Effector CD4-positive, alpha-beta T cell (primary cell): ENCODE measurements at places on chromosomes 1 and 21.

GRCh38 chr21:21851657-21852056, 853.4 kb downstream of the NCAM2 start:
- DNase-seq, result no peak

DNA sequence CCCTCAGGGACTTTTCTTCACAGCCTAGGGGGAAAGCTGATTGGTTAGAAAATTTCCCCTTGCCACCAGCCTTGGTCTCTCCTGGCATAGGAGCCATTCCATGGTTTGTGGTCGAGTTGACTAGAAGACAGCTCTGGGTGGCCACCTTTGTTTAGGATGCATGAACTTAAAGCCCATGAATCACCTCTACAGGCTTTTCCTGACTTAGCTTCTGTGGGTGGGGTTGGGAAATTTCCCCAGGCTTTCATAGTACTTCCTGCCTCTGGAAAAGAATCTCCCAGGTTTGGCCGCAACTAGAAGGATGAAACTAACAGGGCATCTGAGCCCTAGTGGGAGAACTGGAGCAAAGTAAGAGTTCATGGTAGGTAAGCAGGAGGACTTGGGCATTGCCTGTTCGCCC, 72.6 kb downstream of the SNRPE start:
- no peak for DNase-seq

GRCh38 chr1:156738916-156739315, 2.0 kb downstream of the MRPL24 start:
- no peak for DNase-seq

- no peak for DNase-seq
Observed at GRCh38 chr1:171245458-171246064, 2.7 kb upstream of the FMO1 start.

DNA sequence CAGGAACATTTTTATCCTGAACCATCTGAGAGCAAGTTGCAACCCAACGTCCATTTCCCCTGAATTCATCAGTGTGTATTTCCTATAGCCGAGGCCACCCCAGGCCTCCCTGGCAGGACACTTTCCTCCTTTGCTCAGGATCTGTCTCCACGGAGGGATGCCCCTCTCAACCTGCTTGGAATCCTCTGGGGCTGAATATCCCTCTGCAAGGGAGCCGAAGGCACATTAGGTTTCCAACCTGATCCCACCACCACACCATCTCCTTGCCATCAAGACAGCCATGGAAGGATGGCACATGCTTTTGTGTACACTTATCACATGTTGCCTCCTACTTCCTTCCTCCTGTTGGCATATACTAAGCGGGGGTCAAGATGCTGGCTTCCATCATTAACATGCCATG, 74.8 kb upstream of the EDN2 start:
- DNase-seq, result no peak

DNA sequence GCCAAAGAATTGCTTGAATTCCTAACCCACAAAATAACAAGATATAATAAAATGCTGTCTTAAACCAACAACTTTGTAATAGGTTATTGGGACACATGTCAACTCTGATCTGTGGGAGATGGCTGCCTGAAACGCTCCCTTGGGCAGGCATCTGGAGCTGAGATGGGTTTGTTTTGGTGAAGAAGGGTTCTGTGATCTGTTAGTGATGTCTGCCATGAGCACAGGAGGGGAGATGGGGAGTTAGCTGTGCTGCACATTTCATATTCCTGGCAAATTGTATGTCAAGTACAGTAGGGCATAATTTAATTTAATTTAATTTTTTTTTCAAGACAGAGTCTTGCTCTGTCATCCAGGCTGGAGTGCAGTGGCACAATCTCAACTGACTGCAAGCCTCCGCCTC, 34.2 kb upstream of the IFNLR1 start:
- DNase-seq, result no peak

GRCh38 chr1:56206391-56206790, 373.0 kb downstream of the PLPP3 start:
- no peak for DNase-seq

DNA sequence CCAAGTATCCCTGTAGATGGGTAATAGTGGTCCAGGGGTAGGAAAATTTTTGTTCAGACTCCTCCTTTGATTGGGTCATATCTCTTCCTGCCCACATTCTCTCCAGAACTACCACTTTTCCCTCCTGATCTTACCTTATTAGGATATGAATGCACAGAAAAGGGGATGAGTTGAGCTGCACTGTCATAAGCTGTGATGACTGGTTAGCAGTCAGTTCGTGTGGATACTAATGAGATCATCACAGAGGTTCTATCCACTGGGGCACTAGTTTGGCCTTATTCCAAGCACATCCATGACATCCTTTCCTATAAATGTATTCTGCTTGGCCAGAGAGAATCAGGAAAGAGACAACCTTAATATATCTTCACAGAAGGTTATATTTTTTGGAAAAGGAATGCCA, 22.1 kb upstream of the TBX15 start:
- DNase-seq, result no peak

DNA sequence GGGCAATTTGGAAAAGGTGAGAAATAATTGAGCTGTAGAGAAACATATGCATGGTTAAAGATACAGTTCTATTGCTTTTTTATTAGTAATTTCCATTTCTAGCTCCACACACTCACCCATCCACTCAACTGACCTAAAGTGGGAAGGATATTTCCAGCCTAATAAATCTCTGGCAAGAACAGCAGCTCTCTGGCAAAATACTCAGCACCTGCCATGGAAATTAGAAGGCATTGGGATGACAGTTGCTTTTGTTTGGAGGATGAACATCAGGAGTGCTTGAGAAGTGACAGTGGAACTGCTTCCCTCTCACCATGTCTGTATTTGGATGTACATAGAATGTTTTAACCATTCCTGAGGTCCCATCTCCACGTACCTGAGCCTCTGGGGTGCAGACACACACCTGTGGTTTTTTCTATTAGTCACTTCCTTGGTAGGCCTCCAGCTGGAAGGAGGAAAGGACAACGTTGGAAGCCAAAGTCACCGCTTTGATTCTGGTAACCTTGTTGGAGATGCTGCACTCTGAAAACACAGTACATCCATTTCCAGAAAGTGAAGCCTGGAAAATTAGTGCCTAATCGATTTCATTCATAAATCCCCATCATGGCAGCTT, 62.3 kb upstream of the RUNX1 start:
- DNase-seq, result no peak

DNA sequence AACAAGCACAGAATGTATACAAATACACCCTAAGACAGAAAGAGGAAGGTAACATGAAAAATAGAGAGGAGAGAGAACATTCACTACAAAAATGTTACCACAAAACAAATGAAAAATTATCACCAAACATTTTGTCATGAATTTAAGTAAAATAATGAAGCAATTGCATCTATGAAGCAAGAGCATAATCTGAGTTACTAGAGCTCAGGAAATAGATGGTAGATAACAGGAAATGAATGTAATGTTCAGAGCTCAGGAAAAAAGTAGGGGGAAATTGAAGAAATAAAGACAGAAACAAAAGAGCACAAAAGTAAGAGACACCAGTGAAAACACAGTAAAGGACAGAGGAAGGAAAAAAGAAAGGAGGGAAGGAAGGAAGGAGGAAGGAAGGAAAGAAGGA, 19.4 kb downstream of the SEC16B start:
- DNase-seq, result no peak

DNA sequence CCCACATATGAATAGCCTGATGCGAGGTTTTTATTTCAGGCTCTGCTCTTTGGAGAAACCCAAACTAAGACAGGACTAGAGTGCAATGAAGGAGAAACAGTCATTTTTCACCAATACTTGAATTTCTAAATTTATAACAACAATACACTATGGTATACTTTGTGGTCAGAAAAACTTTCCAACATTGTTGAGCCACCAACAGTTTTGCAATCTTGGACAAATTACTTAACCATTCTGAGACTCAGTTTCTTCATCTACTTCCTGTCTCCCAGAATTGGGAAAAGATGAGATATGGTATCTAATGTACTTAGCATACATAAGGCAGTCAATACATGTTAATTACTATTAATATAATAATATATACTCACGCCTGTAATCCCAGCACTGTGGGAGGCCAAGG, 519.8 kb upstream of the PLXNA2 start:
- no peak for DNase-seq

DNA sequence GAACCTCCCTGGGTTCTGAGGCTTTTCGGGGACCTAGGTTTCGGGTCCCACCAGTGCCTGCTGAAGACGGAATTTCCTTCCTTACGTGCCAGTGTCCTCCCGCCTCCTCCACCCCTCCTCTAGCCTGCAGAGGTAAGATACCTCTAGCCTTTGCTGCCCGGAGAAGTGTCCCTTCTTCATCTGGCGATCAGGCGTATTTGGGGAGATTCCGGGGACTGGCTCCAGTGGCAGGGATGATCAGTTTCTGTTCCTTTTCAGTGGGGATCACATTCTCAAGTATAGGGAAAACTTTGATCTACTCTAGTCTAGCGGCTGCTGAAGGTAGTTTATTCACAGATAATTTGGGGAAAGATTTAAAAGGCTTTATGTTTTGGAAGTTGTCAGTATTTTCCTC, 674 bp downstream of the CEP350 start:
- no peak for DNase-seq
